ENCODE measurements at places on chromosomes 3 and 15.
A peak's percentile ranks its signal among the peaks of the same experiment; 100 is the strongest.

DNA sequence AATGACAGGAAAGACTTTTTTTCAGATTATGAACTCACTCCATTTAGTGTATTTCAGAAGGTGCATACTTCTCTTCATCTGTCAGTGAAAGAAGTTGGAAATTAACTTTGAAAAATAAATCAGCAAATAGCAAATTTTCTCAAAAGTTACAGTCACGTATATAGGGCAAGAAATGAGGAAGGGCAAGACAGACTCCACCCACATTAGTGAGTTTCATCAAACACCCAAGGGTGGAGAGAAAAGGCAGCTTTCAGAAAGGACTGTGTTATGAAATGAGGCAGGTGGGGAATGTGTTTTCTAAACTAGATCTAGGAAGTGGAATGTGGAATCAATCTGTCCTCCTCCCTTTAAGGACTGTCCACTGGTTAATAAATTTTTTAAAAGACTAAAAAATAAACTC lies 2.9 kb downstream of the SLC22A13 start:
- no peak for DNase-seq

DNA sequence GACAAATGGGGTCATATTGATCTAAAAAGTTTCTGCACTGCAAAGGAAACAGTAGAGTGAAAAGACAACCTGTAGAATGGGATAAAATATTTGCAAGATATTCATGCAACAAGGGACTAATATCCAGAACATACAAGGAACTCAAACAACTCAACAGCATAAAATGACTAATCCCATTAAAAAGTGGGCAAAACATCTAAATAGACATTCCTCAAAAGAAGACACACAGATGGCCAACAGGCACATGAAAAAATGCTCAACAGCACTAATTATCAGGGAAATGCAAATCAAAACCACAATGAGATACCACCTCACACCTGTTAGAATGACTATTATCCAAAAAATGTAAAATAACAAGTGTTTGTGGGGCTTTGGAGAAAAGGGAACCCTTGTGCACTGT lies 8.8 kb downstream of the SLC12A8 start:
- no peak for DNase-seq

DNA sequence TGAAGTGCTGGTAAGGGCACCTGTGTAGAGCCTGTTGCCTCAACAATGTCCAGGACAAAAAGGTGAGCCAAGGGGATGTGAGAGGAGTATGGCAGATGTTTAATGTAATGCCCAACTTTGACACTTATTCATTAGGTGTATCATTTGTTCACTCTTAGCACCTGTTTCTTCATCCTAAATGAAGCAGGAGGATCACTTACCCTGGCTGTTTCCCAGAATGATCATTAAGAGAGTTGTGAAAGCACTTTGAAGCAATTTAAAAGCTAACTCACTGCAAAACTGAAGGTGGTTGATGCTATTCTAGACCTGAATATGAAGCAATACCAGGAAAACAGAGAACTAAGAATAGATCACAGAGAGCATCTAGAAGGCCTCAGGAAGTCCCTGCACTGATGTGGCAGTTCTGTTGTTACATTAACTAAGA lies 3.4 kb upstream of the HHLA2 start:
- DNase-seq = no peak

- no peak for DNase-seq
Observed at GRCh38 chr3:172260381-172260780, 187.9 kb downstream of the GHSR start.

GRCh38 chr15:93801206-93801605 lies 430.2 kb upstream of the MCTP2 start:
- DNase-seq = no peak

DNA sequence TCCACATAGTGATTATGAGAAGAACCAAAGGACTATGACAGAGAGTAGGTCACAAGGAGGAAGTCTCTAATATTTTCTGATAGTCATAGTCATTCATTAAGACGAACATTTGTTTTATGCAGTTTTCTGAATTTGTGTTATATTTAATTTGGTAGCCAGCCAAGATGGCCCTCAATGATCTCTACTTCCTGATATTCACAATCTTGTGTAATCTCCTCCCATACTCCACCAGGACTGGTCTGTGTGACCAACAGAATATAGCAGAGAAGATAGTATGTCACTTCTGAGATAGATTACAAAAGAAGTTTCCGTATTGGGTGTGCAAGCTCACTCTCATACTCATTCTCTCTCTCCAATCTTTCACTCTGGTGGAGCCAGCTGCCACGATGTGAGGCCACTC lies 30.8 kb downstream of the HLTF start:
- DNase-seq = no peak

GRCh38 chr3:41247055-41248004 lies 48.0 kb downstream of the CTNNB1 start:
- DNase-seq = no peak

DNA sequence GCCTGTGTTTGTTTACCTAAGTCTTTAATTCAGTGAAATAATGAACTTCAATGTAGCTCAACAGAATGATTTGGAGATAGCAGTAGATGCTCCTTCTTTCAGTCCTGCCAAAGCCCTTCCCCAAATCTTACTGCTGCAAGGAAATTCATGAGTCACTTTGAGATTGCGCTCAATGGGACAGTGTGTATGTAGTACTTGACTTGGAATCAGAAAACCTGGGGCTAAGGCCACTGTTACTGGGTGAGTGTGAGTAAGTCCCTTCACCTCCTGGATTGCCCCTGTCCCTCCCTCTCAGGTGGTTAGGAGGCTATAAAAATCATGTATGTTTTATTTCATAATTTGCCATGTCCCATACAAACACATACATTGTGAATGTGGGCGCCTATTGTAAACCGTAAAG lies 29.9 kb downstream of the ATP13A5 start:
- no peak for DNase-seq

DNA sequence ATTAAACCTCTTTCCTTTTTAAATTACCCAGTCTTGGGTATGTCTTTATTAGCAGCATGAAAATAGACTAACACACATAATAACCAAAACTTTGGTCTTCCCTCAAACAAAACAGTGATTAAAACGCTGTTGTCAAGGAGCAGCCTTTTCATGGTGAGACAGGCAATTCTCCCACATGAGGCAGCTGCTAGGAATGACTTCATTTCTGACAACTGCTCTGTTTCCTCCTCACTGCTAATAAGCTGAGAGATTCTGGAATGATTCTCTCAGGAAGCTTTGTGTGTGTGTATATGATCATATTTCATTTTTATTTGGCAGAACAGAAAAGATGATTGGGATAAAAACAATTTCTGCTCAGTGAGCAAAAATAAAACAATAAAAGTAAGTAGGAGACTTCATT lies 580.6 kb upstream of the ADAMTS9 start:
- DNase-seq = no peak

- no peak for DNase-seq
Observed at GRCh38 chr15:92184142-92184541, 209.5 kb upstream of the ST8SIA2 start.

DNA sequence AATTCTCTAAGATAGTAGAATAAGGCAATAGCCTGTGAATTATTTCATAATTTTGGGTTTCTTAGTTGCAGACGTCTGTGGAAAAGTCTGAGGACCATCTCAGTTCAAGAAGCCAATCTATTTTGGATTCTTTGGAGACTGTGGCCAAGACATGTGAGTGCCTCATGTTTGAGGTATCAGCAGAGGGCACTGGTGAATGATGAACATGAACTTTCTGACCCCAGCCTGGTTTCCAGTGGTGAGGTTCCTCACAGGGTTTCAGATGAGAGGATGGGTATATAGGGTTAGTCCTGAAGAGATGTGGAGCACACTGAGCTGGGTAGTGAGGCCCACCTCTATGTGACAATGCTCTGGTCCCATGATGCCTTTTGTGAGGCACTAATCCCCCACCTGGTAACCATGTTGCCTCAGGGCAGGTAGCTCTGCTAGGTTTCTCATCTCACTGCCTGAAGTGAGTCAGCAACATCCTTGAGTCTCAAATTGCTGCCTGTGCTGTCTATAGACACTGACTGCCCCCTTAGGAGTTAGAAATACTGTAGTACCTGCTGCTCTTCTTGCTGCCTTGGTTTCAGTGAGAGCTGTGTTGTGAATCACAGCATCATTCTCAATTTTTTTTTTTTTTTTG lies 32.3 kb downstream of the C3orf62 start:
- DNase-seq = no peak

DNA sequence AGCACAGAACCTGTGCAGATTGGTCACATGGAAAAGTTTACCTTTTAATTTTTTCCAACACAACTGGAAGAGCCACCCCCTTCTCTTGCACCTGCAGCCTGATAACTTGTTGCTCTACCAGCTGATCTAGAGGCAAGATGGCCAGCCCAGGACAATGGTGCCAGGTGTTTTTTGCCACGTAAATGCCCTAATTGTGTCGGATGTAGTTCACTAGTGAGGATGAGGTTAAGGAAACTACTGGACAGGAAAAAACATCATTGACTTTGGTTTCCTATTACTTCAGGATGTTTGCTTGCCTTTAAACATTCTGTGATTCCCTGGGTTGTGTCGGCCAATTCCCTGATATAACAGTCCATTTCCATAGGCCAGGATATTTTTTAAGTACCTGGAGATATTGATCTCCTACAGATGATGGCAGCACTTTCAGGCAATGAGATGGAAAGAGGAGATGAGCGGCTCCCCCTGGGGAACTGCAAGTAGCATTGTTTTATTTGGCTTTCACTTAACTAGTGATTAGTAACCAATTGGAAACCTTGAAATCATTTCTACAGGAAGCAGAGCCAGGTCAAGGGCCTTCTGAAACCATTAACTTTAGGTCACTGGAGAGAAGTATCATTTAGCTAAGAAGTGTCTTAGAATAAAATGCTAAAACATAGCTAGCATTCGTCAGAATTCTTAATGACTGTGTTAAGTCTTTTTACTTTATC lies 72.5 kb downstream of the OSBPL10 start:
- no peak for DNase-seq

GRCh38 chr15:48560321-48561051 lies 85.0 kb downstream of the FBN1 start:
- DNase-seq = no peak

GRCh38 chr15:34327906-34328305 lies 9.7 kb downstream of the SLC12A6 start:
- DNase-seq = no peak

DNA sequence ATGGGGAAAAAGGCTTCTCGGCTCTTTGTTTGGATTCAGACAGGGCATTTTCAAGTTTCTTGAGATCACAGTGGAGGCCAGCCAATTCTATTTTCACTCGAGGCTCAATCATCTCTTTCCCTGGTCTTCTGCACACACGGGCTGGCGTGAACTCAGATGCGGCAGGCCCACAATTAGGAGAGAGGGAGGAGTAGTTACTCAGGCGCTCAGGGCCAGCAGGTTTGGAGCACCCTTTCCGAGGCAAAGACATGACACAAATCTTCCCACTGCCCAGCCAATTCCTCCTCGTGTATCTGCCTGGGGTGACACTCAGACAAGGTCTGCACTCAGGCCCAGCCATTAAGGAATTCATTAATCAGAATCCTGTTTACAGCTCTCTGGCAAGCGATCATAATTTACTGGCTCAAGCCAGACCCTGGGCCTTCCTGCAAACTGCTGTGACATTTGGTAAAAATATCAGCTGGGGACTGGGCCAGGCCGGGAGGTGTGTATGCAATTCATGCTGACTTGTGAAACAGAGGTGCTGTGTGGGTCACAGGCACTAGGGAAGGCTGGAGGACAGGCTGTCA lies 68.1 kb upstream of the TLE3 start:
- no peak for DNase-seq

DNA sequence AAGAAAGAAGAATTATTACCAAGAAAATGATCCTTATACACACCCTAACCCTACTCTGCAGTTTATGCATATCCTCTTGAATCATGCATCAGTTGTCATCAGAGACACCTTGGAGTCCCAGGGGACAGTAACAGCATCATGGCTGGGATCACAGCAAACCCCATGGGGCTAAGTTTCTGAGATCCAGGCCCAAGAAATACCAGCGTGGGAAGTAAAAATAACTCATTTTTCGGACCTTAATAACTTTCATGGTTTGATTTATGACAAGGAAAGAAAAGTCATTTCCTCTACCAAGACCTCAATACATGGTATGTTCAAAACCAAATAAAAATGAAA lies 38.8 kb upstream of the B3GNT5 start:
- no peak for DNase-seq

DNA sequence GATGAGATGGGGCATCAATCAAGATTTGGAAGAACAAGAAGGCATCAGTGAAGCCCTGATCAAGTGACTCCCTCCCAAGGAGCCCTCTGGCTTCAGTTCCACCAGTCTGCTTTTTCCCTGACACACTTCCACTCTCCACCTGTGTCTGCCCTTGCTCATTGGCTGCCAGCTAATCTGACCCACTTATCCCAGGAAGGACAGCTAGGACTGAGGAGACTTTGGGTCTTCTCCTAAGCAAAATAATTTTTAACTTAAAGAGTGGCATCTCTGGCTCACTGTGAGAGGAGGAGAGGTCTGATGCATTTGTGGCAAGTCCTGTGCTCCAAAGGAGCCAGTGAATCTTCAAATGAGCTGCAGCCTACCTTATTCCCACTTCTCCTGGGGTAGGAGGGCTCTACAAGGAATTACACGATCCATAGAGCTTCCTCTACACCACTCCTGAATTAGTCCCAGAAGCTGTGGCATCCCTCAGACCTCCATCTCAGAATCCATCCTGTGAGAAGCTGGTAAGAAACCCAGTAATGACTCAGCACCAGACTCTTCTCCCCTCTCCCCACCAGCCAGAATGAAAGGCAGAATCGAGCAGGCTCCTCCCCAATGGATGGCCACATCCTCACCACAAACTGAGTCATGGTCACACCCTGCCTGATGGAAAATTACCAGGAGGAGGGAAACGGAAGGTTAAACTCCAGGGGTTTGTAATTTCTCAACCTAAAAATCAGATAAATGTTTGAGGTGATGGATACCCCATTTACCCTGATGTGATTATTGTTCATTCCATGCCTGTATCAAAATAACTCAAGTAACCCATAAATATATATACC lies 6.3 kb upstream of the PKM start:
- peak; percentile 86 for DNase-seq

DNA sequence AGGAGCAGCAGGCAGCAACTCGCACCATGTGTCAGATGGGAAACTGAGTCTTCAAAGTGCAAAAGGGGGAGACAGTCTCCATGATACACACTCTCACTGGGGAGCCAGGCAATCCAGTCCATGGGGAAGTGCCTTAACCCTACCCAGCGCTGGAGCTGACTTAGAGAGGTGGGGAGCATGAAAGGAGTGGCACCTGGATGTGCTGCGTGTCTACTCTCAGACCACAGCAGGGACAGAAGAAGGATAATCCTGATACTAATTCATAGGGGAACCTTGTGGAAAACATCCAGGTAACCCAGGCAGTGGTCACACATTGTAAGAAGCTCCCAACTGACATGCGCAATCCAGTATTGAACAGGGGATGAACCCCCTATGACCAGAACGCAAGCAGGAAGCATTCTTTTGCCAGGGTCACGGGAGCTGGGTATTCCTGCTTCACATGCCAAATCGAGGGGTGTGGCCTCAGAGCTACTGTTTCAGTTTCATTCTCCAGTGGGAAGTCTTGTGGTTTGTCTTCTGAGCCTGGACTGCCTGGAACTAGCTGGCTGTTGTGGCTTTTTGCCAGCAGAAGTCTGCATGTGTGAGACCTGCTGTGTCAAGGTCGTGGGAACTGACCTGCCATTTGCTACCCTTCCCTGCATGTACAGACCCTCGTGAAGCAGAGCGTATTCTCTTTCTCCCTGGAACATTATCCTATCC lies 367.6 kb upstream of the NDN start:
- DNase-seq = no peak

- DNase-seq = no peak
Observed at GRCh38 chr3:162641907-162642306, 1145.3 kb downstream of the OTOL1 start.

All from activated CD4-positive, alpha-beta T cell treated with anti-CD3 and anti-CD28 coated beads, Interleukin-2, amount 50 U/mL, for 48 hours (primary cell).